ENCODE measurements at places on chromosomes 6 and 20.

DNA sequence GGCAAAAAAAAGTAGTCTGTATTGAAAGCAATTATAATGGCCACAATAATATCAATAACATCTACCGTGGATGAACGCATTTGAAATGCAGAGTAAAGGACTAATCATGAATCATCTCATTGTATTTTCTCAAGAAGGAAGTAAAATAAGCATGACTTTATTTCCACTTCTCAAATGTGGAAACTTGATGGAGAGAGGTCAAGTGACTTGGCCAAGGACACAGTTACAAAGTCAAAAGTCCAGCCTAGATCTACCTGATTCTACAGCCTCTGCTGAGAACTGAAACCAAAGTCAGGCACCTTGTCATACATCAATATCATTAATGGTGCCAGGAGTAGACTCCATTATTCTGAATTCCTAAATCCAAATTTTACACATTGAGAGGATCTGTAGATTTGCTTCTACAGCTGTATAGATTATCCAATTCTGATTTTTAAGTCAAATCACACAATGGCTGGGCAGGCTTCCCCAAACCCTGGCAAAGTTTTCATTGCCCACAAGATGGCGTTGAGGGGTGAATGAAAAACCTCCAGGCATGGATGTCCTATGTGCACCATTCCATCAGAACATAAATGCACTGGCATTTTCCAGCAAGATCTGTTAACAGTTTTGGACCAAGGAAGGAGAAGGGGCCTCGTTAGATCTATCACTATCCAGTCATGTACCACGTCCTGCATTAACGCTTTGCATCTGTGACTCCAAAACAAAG, 423.1 kb downstream of the MAFB start:
- DNase-seq = peak; percentile 10

DNA sequence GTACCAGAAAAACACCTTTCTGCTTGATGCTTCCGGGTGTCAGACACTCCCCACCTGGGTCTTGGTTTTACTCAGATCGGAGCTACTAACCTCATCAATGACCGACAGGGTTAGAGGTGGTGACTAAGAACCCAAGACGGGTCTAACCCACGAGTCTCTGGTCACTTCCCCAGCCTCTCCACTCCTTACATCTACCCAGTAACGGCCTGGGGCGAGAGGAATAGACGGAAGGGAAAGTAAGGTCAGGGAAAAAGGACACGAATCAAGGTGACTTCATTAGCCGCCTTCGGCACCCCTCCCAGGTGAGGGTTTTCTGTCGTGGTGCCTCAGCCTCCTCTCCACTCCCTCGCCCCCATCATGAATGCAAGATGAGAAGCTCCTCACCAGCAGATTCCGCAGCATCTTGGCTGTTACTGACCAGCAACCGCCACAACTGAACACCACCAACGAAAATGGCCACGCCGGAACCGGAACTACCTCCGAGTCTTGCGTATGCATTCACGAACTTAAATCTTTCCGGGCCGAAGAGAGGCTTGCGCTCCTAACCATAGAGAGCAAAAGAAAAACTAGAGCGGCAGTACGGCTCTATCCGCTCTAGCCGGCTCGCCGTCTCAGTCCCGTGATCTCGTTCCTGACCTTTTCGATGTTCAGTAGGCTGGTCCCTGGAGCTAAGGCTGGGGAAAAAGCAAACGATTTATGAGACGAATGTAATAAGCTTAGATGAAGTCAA, at the start of gene COX7A2:
Gene COX7A2 (minus strand): TSS at position 469 of the 730 bp plus-strand sequence. CDS start 67 bp downstream, at position 402.
- DNase-seq = peak; percentile 93

GRCh38 chr6:92380803-92381601, 1038.4 kb downstream of the EPHA7 start:
- DNase-seq = no peak

DNA sequence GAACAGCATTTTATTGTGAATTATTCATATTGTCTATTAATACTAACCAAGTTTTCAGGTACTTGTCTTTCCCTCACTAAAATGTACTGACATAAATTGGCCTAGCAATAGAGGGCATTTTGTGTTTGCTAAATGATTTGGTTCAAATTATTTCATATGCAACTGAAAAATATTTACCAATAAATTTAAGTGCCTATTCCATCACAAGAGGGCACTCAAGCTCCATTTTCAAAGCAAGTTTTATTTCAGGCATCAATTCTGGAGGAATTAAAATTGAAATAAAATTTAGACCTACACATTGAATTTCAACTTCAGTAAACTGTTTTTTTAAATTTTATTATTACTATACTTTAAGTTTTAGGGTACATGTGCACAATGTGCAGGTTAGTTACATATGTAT, 114.3 kb upstream of the SYNCRIP start:
- no peak for DNase-seq

GRCh38 chr6:168293636-168294530, 25.7 kb downstream of the DACT2 start:
- no peak for DNase-seq

GRCh38 chr20:21424846-21425245, 27.5 kb upstream of the NKX2-4 start:
- DNase-seq = no peak

- DNase-seq = no peak
Observed at GRCh38 chr6:152648105-152648504, 10.9 kb upstream of the SYNE1 start.

GRCh38 chr20:62647521-62648317, 5.4 kb downstream of the SLCO4A1 start:
- no peak for DNase-seq

DNA sequence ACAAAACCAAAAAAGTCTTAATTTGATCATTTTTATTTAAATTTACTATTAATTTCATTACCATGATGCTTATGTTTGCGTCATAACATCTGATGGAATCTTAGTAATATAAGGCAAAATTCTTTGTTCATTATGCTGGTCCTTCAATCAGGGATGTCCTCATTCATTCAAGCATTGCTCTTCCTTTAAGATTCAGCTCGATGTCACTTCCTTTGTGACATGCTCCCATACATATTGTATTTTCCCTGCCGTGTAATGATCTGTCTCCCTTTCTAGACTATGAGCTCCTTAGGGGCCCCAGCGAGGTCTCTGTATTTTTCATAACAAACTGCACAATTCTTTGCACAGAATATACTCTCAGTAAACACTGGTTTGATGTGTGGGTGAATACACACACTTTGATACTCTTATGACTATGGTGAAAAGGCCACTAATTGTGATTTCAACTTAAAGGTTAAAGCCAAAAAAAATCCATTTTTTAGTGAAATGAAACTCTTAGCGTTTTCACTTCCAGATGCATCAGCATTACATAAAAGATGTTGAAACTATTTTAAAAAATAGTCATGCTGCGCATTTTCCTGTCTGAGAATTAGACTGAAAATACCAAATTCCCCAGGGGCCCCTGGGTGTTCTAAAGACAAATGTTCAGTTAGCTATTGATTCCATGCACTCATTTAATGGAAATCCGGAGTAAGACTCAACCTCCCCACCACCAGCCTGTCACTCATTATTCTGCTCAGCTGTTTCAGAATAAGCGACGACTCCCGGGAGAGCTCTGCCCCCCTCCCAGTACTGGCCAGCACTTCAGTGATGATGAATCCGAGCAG, 169.7 kb downstream of the ATXN1 start:
- peak; percentile 41 for DNase-seq

DNA sequence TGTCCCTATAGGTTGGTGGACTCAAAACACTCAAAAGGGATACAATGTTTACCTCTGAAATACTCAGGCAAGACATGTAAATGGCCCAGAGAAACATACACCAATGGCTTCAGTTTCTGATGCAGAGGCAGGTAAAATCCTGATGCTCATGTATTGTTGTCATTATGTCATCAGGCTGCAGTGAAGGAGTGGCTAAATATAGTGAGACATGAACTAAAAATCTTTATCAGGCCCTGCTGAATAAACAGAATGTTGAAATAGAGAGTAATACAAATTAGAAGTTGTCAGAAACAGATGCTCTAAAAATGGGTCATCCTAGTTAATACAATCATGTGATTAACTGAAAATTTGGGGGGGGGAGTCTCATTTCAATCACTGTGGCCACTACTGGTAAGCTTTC, 20.4 kb downstream of the PTPRK start:
- no peak for DNase-seq

- DNase-seq = no peak
Observed at GRCh38 chr6:130743175-130743574, 84.0 kb upstream of the SMLR1 start.

- DNase-seq = no peak
Observed at GRCh38 chr6:2626401-2626800, 124.3 kb downstream of the MYLK4 start.

DNA sequence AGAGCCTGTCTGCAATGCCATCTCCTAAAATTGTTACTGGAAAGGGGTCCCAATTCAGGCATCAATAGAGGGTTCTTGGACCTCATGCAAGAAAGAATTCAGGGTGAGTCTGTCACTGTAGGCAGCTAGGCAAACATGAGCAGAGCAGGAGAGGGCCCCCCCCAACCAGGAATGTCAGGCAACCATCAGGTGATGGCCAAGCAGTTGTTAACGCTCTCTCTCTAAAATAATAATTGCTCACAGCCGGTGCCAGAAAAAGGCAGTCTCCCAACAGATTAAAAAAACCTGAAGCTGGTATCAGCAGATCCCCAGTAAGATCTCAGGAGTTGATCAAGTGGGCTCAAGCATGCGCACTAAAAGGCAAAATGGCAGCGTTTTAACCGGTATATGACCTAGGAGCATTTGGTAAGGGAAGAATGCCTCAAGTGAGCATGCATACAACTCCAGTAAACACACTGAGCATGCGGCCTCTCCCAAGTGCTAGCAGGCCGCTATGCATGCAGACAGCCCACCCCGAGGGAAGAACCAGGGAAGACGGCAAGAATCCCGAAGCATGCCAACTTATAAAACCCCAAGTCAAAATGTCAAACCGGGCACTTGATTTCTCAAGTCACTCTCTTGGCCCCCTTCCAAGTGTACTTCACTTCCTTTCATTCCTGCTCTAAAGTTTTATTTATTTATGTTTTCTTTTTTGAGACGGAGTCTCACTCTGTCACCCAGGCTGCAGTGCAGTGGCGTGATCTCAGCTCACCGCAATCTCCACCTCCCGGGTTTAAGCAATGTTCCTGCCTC, 44.0 kb upstream of the RNGTT start:
- no peak for DNase-seq

- no peak for DNase-seq
Observed at GRCh38 chr20:39176457-39176856, 214.3 kb downstream of the DHX35 start.

- no peak for DNase-seq
Observed at GRCh38 chr6:30656513-30656912, 9.6 kb downstream of the C6orf136 start.

- no peak for DNase-seq
Observed at GRCh38 chr6:133047065-133047665, 194.0 kb upstream of the EYA4 start.

DNA sequence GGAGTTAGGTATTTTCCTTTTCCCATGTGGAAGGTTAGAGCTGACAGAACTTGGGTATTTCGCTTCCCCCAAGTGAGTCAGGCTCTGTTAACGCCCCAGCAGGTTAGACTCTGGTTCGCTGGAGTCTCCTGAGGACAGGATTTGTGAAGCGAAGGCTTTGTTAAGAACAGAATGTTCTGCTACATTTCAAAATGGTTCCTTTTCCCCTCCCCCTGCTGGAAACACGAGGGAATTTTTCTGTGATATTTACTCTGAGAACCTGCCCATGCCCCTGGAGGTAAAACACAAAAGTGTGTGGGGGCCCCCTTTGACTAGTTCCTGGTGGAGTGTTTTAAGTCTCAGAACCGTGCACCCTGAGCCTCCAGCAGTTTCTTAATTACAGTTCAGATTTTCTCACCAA, 731.4 kb upstream of the CITED2 start:
- DNase-seq = no peak

DNA sequence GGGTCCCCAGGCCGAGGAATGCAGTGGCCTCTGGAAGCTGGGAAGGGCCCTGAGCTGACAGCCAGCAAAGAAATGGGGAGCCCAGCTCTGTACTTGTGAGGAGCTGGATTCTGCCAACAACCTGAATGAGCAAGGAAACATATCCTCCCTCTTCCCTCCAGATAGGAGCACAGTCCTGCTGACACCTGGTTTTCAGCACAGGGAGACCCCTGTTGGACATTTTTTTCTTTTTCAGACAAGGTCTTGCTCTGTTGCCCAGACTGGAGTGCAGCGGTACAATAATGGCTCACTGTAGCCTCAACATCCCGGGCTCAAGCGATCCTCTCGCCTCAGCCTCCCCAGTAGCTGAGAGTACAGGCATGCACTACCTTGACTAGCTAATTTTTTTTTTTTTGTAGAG, 21.5 kb downstream of the BMP6 start:
- DNase-seq = no peak

GRCh38 chr6:158663625-158664165, 13.8 kb downstream of the SYTL3 start:
- no peak for DNase-seq

- no peak for DNase-seq
Observed at GRCh38 chr6:110999634-111000270, 17.9 kb downstream of the RPF2 start.

GRCh38 chr6:148415511-148416260, 73.0 kb downstream of the SASH1 start:
- DNase-seq = no peak

DNA sequence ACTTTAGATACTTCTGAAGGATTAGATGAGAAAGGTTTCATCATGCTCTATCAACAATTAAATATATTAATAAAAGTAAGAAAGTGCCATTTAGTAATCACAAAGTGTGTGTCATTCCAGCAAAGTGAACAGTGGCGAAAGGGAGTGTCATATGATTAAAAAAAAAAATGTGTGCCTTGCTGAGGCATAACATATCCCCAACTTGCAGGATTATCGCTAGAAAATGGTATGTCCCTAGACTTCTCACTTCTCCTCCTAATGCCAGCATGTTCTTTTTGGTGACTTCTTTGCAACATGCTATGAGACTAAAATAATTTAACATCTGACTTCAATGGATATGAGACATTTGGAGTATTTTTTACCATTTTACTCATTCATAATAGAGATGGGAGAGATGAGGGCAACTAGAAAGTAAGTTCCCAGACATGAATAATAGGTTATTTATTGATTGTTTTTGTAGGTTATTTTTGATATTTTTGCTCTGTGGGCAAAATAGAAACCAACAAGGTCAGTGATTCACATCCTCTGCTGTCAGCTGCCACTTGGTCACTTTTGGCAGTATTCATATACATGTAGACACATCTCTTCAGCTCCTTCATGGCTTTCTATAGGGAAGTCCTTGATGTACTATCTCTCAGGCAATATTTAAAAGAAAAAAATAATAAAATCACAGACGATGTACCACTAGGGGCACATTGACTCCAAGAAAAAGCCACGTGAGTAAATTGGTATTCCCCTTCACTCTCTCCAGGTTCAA, 370.1 kb downstream of the BMP2 start:
- DNase-seq = no peak

DNA sequence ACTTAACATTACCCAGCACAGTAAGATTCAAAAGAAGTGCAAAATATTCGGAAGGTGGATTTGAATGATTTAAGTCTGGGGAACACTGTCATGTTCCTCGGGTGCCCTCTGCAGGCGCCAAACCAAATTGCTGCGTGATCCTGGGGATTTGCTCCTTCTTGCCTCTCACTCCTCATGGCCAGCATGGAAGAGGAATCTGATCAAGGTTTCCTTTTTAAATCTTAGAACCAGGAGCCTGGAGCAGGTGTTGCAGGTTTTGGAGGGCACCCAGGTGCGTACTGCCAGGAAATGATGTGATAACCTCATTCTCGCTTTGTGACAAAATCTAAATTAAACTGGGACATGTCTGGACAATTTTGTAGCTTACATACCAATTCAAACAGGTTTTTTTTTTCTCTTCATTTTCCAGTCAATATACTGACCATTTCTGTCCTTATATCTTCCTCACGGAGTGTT, 8.1 kb upstream of the PFDN4 start:
- peak; percentile 81 for DNase-seq
